Esophagus mucosa (tissue), 1 donor: ENCODE measurements at places on chromosomes 6 and 20. TPM values are rescaled to one million over a fixed set of nuclear protein-coding genes. Genes with fewer than 3 reads are reported as not detected.

GRCh38 chr20:46169245-46170171 lies 51.4 kb downstream of the CD40 start:
- ATAC-seq: peak; percentile 64

DNA sequence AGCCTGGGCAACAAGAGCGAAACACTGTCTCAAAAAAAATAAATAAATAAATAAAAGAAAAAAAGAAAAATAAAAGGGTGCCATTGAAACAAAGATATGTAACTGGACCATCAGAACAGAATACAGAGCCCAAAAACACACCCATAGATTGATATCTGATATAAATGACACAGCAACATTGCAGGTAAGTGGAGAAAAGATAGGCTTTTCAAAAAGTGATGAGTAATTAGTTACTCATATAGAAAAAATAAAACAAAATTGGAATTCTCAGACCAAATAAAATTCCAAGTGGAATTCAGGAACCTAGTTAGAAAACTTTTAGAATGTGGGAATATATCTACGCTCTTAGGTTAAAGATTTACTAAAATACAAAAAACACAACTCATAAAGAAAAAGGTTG lies 60.6 kb upstream of the CHD6 start:
- no peak for ATAC-seq

GRCh38 chr20:32779500-32780211 lies 17.5 kb downstream of the DNMT3B start:
- ATAC-seq: no peak

GRCh38 chr20:58577871-58578598 lies 62.8 kb upstream of the APCDD1L start:
- ATAC-seq: no peak

DNA sequence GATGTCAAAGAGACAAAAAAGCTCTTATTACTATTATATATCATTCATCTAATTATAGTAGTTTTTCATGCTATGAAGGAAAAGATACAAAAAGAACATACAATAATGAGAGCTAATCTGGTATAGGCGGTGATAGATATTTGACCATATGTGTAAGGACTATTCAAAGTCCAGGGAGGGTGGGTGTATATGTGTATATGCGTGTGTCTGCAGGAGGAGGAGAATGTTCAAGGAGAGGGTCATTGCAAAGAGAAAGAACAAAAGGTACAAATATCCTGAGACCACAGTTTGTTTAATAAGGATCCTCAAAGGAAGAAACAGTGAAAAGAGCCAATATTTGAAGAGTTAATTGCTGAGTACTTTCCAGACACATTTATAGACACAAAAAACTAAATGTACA lies 1288.6 kb upstream of the CITED2 start:
- ATAC-seq: no peak

DNA sequence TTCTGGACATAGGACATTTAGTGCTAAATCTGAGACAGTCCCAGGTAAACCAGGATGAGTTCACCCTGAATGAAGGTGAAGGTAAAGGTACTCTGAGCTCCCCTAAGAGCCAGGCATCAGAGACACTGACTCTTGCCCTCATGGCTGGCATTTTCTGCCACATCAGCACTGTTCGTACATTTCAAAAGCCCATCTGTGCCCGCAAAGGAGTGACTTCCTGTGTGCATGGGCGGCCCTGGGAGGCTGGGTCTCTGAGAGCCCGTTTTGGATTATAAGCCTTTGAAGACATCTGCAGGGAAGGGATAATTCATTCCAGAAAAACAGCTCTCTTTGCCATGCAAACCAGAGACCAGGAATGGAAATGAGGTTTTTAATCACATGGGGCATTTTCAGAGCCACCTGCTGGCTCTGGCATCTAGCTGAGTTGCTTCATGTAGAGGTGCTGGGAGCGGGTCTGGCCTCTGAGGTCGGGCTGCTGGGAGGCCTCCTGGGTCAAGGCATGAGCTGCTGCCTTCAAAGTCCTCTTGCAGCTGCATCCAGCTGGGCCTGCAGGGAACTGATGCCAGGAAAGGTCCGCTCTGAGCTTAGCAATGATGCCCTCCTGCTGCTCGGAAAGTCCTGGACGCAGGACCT lies 348.3 kb downstream of the DHX35 start:
- ATAC-seq: no peak

GRCh38 chr20:6485351-6485750 lies 282.1 kb upstream of the BMP2 start:
- no peak for ATAC-seq

DNA sequence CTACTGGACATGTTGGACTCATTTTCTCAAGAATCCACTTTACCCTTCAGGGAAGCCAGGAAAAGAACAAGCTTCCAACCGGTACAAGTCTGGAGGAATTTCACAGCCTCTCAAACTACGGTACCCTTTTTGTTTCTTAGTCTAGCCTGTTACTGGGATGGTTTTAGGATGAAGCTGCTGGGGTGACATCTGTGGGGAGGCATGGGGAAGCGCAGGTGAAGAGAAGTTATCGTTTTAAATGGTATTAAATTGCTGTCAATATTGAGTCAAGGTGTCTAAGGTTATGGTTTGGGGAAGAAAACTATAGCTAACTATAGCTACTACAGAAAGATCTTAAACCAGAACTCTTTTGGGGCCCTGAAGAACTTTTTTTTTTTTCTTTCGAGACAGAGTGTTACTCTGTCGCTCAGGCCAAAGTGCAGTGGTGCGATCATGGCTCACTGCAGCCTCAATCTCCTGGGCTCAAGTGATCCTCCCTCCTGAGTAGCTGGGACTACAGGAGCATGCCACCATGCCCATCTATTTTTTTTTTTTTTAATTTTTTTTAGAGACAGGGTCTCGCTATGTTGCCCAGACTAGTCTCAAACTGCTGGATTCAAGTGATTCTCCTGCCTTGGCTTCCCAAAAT lies 128.7 kb downstream of the RIN2 start:
- no peak for ATAC-seq

GRCh38 chr6:124536842-124537191 lies 425.4 kb upstream of the RNF217 start:
- ATAC-seq: no peak

- ATAC-seq: no peak
These were observed 638 bp downstream of the PACSIN1 start for GRCh38 chr6:34466242-34467185.

GRCh38 chr20:57638895-57639236 lies 18.6 kb upstream of the ZBP1 start:
- no peak for ATAC-seq

DNA sequence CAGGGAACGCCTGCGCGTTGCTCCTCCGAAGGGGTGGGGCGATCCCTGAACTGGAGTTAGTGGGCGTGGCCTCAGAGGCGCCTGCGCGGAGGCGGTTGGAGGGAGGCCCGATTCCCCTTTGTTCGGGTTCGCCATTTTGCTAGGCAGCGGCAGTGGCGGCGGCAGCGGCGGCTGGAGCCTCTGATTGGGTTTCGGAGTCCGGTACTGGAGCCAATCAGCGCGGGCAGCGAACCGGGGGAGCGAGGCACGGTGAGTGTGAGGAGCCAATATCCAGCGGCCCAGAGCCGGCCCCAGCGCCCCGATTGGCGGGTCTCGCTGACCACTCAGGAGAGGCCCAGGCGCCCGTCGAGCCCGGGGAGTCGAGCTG lies at the start of gene NFYA:
Gene NFYA (plus strand): TSS at position 139 of the 367 bp plus-strand sequence. CDS start 6,116 bp downstream, outside the sequence.
- ATAC-seq: peak; percentile 90

The BMP7 gene
- 34.2 TPM for total RNA-seq

The TRIM31 gene
- 0.20 TPM for total RNA-seq

The SLC16A10 gene
- total RNA-seq: 0.24 TPM

The ROS1 gene
- total RNA-seq: 0.04 TPM

The CGA gene
- not detected for total RNA-seq

The ANGPT4 gene
- total RNA-seq: 0.08 TPM
